ENCODE measurements at places on chromosomes 3 and 15. TPM values are rescaled to one million over a fixed set of nuclear protein-coding genes. Genes with fewer than 3 reads are reported as not detected.

GRCh38 chr3:11641683-11642430, 1.9 kb downstream of the VGLL4 start:
- peak; percentile 80 for DNase-seq

DNA sequence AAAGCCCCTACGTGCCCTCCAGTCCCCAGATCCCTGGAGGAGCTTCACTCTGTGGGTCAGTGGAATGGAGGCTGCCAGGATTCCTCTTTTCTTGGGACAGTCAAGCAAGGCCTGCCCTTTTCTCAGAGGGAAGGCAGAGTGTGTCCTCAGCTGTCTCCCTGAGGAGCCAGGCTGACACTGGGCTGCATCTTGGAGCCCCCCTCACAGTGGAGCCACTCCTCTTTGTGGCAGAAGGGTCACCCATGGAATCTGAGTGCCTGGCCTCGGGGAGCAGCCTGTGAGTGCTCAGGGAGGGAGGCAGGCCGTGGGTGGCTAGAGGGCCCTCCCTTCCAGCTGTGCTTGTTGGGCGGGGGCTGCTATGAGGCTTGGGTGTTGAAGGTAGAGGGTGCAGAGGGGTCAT, 41.2 kb downstream of the BOC start:
- DNase-seq = no peak

DNA sequence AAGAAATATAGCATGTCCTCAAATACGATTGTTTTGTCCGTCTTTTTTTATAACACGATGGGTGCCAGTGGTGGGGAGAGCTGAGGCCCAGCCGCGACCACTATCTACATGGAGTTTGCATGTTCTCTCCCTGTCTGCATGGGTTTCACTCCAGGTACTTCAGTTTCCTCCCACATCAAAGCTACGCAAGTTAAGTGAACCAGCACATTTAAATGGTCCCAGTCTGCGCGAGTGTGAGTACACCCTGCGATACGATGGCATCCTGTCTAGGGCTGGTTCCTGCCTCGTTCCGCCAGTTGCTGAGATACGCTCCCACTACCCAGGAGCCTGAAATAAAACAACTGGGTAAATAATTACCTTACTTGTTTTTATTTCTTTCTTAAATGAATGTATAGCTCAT, 40.6 kb downstream of the ATP13A3 start:
- no peak for DNase-seq

GRCh38 chr15:85417276-85417675, 36.9 kb downstream of the AKAP13 start:
- no peak for DNase-seq

DNA sequence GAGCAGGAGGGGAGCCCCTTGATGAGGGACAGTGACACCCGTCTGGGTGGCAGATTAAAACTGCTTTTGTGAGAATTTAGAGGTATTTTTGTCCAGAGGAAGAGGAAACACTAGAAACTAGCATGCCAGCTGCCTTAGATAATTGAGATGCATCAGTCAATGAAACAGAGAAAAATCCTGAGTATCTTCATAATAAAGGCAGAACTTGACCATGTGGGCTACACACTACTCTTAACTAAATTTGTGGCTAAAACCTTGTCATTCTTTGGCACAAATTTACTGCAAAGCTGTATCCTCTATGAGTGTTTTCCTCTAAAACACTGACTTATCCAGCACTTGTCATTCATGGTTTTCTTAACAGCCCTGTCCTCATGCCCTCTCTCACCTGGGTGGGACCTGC, 259.7 kb upstream of the TPM1 start:
- DNase-seq = no peak

- DNase-seq = peak; percentile 19
These were observed 5.6 kb upstream of the SLC33A1 start for GRCh38 chr3:155859859-155860258.

DNA sequence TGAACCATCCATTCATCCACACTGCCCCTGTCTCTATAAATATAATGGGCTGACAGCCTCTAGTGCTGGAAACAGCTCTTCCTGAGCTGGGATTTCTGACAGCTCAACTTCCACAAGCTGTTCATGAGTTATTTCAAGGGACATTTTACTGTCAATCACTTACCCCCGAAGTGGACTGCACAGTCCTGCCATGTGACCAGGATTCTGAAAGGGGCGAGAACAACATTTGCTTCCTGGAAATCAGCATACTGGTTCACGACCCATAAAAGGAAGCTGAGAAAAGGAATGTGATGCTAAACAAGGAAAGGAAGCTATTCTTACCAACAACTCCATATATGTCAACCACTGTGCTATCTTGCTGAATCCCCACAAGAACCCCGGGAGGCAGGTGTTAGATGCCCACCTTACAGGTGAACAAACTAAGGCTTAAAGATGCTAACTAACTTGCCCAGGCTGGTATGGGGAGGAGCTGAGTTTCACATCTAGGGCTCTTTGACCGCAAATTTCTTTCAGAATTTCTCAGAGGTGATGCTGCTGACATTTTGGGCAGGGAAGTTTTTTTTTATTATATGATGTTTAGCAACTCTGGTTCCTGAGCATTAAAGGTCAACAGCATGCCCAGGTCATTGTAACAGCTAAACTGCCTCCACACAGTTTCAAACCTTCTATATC, 16.5 kb upstream of the REC114 start:
- DNase-seq = no peak

GRCh38 chr3:23685541-23686258, 120.1 kb upstream of the UBE2E1 start:
- DNase-seq = peak; percentile 92

DNA sequence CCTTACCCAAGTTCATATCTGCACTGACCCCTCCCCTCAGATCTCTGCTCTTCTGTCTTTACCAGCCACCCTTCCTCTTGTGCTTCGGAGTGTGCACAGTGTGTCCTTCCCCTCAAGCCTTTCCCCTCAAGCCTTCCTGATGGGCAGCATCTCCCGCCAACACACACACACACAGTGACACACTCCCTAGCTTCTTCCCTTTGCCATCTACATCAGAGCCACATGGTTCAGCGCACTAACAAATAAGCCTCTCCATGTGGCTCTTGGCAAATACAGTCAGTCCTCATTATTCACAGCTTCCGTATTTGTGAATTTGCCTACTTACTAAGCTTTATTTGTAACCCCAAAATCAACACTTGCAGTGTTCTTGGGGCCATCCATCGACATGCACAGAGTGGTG, 37.5 kb downstream of the SH3BP5 start:
- no peak for DNase-seq

- peak; percentile 5 for DNase-seq
These were observed 45.0 kb upstream of the FAH start for GRCh38 chr15:80107774-80108173.

DNA sequence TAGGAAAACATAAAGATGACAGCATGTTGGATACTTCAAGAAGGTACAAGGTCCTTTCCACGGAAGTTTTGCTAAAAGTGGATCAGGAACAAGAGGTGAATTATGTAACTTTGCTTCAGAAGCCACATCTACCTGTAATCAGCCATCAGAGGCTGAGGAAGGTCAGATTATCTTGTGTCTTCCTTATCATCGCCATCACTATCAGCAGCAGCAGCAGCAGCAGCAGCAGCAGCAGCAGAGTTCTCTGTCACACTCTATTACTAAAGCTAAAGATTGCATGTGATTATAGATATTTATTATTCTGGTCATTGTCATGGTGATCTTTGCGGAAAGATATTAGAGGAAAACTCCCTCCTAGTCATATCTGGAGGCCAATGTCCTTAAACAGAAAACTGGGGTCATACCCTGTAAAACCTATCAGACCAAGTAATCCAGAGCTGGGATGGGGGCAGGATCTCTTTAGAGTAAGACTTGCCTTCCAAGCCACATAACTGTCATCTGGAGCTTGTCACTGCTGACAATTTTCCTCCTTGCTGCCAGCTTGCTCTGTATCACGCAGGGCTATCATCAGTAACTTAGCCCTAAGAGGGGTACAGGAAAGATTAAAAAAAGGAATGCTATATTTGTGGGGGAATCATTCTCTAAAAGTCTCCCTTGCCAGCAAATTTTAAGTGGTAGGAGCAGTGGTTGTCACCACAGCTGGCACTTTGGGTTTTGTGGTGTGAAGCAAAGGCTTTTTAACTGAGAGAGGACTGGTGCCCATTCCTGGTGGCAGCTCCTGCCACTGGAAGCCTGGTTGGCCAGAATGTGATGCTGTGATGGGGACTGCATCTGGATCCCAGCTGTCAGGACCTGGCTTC, 130.9 kb upstream of the RASGRP1 start:
- DNase-seq = no peak

DNA sequence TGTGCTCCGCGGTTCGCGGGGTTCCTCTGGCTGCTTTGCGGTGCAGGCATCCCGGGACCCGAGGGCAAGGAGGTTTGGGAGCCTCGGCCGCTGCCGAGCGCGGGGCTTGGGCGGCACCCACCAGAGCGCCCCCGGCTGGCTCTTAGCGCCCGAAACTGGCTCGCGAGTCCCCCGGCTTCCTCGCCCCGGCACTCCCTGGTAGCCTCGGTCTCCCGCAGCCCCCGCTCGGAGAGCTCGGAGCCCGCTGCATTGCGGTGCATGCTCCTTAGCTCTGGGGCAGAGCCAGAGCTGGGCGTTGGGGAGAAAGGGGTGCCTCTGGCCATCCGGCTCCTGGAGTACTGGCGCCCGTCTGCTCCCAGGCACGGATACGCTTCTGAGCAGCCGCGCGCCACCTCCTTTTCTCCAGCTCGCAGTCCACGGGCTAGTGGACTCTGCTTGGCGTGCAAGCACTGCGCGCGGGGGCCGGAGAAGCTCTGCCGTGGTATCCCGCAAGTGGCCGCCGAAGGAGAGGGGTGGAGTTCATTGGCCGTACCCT, 753 bp downstream of the EPHB1 start:
- DNase-seq = no peak

GRCh38 chr3:138781012-138781470, 53.7 kb downstream of the PIK3CB start:
- no peak for DNase-seq

- DNase-seq = no peak
These were observed 49.5 kb downstream of the CCDC12 start for GRCh38 chr3:46926871-46927717.

GRCh38 chr3:26807272-26807671, 184.7 kb downstream of the LRRC3B start:
- no peak for DNase-seq

DNA sequence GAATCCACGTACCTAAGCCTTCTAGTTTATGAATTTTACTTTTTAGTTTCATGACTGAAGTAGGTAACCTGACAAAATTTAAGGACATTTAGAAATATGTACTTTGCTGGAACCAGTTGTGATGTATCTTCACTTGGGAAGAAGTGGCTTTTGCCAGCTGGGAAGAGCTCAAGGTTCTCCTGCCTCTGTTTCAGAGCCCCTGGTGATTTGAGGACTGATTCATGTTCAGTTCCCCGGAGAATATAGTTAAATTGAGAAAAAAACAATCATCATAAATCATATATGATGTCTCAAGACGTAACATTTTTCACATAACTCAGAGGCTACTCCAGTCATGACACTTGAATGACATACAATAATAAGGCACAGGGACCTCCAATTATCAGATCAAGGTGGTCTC, 473.4 kb downstream of the EPHA3 start:
- no peak for DNase-seq

GRCh38 chr3:133192363-133192945, 154.3 kb downstream of the TMEM108 start:
- DNase-seq = no peak

DNA sequence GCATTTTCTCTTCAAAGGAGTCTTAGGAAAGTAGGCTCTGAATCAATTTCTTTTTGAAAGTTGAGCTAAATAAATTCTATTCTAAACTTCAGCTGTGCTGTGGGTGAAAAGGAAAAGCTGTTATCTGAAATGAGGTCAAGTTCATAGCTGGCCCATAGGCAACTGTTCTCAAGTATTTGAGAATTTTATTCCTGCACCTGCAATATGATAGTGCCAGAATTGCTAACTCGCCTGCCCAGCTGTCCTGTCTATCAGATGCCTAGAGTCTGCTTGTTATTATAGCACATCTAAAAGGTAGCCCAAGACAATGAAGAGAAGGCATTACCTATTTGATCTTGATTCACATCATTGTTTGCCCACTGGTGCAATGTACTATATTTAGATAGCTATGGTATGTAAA, 798.7 kb downstream of the DIPK2A start:
- peak; percentile 93 for DNase-seq

DNA sequence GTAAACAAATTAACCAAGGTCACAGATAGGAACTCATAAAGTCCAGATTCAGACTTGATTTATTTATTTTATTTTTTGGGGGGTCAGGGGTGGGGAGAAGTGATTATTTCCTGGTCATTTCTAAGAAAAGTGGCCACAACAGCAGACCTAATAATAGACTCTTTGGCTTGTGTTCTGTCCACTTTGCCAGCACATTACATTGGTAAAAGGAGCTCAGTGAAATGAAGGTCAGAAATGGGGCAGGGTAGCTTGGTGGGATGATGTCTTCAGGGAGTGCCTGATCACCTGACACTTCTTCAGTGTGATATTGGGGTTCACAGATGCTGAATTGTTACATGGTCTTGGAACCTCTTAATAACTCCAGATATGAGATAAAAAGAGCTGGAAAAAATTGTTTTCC, 10.1 kb downstream of the VPS8 start:
- DNase-seq = no peak

GRCh38 chr3:53845103-53845880, 927 bp downstream of the CHDH start:
- peak; percentile 83 for DNase-seq

DNA sequence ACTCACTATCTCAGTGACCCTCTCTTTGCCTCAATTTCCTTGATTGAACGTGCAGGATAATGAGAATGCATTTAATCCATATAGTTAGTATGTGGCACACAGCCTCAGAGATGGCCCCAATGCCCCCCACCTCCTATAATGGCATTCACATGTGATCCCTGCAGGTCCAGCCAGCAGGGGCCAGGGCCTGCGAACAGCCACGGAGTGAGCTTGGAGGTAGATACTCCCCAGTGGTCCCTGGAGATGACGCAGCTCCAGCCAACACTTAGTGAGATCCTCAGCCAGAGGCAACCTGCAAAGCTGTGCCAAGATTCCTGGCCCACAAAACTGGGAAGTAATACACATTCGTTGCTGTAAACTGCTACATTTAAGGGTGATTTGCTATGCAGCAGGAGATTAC, 184.9 kb upstream of the NSMCE3 start:
- DNase-seq = no peak

ANKUB1 gene
- total RNA-seq = not detected

ALPK3 gene
- 64.6 TPM for total RNA-seq

ZNF80 gene
- not detected for total RNA-seq

SLC22A13 gene
- total RNA-seq = 0.51 TPM

CYP19A1 gene
- total RNA-seq = 3.0 TPM

ISLR gene
- 119 TPM for total RNA-seq

LEKR1 gene
- total RNA-seq = 0.51 TPM

ISG20 gene
- 5.1 TPM for total RNA-seq

PEX5L gene
- 0.21 TPM for total RNA-seq

PLA2G4F gene
- total RNA-seq = 1.5 TPM

SNURF gene
- 31.5 TPM for total RNA-seq

DISP2 gene
- 4.1 TPM for total RNA-seq

CCR8 gene
- total RNA-seq = 1.1 TPM

SLC28A2 gene
- total RNA-seq = 0.10 TPM

PKM gene
- total RNA-seq = 951 TPM

TMCO5A gene
- total RNA-seq = not detected

NDN gene
- total RNA-seq = 194 TPM
